H9 (cell line): ENCODE measurements at places on chromosomes 3 and 15.

- DNase-seq: no peak
Measured at GRCh38 chr15:61685971-61686370, 374.3 kb downstream of the VPS13C start.

DNA sequence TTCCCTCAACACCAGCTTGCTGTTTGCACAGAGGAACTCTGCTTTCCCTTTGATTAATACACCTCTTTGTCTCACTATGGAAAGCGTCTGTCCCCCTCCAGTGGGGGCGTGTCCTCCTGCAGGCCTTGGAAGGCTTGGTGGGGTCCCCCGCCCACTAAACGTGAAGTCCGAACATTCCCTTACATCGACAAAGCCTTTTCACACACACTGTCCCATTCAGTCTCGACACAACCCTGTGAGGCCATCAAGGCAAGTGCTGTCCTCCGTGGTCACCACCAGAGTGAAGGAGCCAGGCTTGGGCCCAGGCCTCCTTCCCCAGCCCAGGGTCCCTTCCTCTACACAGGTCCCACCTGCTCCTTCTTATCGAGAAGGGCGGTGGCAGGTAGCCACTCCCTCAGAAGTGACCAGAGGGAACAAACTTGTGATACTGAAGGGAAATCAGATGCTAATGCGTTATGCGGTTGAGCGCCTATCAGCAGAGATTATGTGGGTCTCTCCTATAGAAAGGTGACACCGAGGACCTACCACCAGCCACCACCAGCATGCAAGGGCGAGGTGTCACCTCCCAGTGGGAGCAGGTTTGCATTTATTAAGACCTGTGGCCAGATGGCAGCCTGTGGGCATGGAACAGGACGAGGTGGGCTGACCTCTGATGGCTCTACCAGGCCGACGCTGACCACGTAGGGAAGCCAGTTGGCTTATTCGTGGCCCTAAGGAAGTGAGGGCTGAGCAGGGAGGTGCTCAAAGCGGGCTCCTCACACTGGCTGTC, 6.6 kb downstream of the NRROS start:
- no peak for DNase-seq

GRCh38 chr3:111594781-111595180, 365 bp downstream of the ZBED2 start:
- no peak for DNase-seq

DNA sequence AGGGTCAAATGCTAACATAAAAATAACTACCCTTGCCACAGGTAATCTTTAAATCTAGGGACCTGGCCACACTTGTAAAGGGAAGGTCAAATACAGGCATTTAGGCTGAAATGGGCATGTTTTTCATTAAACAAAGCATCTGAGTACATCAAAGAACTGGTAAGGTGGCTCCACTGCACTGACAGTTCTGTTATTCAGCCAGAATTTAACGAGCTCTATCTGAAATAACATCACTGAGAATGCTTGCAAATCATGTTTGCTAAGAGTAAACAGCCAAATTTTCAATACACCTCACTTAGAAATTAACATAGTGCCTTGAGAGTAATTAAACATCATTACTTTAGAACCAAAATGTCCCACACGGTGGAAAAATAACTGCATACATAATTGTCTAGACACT, 118.9 kb downstream of the MTHFS start:
- DNase-seq: no peak

DNA sequence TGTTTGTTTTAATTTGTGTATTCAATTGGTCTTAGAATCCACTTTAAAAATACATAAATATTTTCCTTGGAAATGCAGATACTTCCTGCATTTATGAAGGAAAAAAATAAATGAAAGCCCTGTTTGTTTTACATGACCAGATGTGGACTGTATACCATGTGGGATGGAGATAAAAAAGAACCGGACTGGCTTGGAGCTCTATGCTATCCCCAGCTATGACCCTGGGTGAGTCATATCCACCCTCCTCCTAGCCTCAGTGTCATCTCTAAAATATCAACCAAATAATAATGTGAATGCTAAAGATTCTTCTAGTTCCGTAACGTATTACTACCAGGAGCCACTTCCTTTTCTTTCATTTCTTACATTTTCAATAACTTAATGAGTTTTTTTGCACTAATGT, 44.5 kb upstream of the PDZRN3 start:
- DNase-seq: no peak

- DNase-seq: no peak
Measured at GRCh38 chr3:143536817-143537535, 311.3 kb downstream of the SLC9A9 start.

DNA sequence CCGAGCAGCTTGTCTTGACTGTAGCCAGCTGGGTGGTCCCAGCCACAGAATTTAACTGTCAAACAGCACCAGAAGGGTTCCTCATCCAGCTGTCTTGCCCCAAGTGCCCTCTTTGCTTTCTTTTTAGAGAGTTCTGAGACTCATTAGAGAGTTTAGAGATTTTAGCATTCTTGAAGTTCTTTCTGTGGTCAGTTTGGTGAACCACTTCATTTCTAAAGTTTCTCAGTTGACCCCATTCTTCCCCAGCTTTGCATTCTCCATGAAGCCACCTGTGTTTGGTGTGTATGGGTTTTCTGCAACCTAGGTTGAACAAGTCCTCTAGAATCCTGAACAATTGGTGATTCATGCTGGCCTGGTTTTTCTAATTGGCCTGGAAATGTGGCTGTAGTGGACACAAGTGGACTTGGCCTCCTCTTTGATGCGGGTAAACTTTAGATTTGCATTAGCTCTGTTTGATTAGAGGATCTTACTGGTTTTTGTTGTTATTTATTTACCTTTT, 33.7 kb downstream of the FLNB start:
- no peak for DNase-seq

- DNase-seq: no peak
Measured at GRCh38 chr15:85475317-85475701, 94.9 kb downstream of the AKAP13 start.

DNA sequence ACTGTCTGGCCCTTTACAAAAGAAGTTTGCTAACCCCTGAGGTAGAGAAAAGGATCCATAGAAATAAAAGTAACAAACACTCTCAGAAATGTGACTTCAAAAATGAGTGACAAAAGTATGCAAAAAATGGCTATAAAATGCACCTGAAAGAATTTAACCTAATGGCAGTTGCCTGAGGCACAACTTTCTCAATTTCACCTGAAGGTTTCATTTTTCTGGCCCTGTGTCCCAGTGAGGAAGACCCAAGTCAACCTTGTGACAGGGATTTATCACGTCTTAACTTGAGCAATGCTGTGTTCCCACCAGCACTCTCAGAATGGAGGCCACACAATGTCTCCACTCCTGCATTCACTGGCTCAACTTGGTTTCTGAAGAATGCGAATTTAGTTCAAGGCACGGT, 83.0 kb downstream of the FHIT start:
- no peak for DNase-seq

- DNase-seq: no peak
Measured at GRCh38 chr3:109927161-109927560, 589.8 kb upstream of the DPPA4 start.

DNA sequence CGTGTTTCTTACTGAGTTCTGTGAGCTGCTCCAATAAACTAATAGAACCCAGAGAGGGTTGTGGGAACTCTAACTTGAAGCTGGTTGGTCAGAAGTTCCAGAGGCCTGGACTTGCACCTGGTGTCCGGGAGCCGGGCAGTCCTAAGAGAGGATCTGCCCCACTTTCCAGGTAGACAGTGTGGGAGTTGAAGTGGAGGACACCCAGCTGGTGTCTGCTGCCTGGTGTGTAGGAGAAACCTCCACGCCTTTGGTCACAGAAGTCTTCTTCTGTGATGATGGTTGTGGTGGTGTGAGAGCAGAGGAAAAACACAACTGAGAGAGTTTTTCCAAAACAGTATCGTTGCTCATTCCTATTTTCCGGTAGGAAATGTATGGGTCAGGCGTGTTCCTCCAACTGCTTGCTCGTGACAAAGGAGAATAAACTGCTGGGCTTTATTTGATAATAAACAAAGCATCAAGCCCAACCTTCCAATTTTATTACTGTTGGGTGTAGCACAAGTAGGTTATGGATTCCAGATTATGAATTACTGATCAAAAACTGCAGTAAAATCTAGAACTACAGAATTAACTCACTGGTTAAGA, 137.0 kb downstream of the KLF13 start:
- DNase-seq: no peak

- no peak for DNase-seq
Measured at GRCh38 chr15:94253742-94254141, 22.4 kb downstream of the MCTP2 start.

DNA sequence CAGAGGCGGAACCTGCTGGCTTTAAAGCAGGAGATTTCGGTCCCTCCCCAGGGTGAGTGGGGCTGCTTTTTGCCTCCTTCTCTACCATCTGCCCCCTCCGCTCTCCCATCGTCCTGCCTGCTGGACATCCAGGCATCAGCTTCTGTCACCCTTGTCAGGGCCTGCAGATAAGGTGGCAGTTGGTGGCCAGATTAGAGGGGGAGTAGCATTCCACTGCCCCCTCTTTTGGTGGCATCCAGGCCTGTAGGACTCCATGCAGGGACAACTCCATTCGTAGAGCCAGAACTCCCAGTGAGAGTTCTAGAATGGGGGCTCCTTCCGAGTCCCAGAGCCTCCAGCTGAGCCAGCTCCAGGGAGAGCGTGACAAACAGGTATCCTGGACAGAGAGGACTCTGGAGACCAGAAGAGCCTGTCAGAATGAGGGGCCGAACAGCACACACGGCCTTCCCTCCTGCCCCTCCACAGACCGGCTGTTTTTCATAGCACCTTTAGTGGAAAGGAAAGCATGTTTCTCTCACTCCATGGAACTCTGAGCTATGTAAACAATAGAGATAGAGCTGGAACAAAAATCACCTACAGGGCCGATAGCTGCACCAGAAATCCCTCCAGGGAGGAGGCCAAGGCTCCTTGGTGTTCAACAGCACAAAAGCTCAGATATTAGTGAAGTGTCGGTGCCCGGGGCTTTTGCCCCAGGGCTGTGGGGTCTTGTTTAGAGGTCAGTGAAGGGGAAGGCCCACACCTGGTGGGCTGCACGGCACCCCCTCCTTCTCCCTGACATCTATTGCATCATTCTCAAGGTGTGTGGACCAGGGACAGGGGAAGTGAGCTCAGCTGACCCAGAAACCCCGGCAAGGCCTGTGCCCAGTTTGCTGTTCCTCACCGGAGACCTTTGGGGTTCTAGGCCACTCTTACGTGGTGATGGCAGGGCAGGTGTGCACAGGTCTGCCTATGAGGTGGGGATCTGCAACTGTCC, 34.2 kb downstream of the MAGEF1 start:
- DNase-seq: no peak

- no peak for DNase-seq
Measured at GRCh38 chr3:34856081-34856947, 783.0 kb upstream of the ARPP21 start.

DNA sequence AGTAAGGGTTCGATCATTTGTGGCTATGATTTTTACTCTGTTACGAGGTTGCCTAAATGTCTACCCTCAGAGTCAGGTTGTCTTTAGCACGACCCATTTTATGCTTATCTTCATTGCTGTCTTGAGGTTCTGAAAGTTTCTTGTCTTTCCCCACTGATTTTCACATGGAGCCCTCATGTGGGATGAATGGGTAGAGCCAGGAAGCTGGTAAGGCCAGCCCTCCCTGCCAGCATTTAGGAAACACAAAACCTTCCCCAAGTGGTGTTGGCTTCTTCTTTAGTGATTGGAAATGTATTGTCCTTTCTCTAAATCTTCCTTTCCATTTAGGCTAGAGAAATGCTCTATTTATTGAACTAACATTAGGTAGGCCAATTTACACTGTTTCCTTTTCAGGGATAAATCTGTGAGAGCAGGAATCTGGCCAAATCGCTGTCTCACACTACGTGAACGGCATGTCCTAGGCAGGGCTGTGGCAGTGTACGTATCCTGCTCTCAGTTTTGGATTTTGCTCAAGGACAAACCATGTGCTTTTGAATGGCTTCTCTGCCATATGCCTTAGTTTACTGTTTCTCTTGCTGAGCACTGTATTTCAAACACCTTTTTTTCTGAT, 43.7 kb downstream of the MYZAP start:
- DNase-seq: no peak

- DNase-seq: no peak
Measured at GRCh38 chr15:98649472-98650416, 1.4 kb downstream of the IGF1R start.

DNA sequence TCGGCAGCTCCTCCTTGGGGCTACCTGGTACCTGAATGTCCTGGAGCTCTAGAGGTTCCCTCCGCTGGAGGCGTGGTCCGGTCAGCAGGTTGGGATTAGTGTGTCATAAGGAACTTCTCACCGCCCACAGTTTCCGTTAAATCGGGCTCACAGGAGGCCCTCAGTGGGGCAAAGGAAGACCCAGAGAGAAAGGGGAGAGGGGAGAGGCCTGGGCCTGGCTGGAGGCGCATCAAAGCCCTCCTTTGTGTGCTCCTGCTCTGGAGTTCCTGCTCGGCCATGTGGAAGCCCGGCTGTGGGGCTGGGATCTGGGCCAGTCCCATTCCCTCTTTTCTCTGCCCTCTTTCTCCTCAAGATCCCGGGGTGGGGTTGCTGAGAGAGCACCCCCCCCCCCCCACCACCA, at the start of gene RLBP1:
RLBP1 (minus strand) TSS at position 37 of the 400 bp plus-strand sequence. CDS start 2,604 bp downstream, outside the sequence.
- DNase-seq: peak; percentile 43

DNA sequence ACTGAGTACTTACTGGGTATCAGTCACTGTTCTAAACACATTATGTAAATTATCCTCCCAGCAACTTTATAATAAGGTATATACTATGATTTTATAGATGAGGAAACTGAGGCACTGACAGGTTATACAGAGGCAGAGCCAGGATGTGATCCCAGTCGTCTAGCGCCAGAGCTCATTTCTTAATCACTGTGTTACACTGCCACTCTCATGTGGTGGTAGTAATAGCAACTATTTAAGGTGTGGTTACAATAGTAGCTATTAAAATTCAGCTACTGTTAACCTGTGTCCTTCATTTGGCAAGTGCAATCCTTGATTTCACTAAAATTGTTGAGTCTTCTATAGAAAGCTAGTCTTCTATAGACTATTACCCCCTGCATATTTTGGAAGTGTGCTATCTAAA, 43.1 kb upstream of the TRPC1 start:
- DNase-seq: no peak

GRCh38 chr15:89885611-89886010, 8.2 kb downstream of the AP3S2 start:
- no peak for DNase-seq
